Amniotic stem cell (primary cell): ENCODE measurements at places on chromosomes 5 and 9.

GRCh38 chr9:134853893-134854292 lies 26.7 kb upstream of the FCN2 start:
- no peak for DNase-seq

DNA sequence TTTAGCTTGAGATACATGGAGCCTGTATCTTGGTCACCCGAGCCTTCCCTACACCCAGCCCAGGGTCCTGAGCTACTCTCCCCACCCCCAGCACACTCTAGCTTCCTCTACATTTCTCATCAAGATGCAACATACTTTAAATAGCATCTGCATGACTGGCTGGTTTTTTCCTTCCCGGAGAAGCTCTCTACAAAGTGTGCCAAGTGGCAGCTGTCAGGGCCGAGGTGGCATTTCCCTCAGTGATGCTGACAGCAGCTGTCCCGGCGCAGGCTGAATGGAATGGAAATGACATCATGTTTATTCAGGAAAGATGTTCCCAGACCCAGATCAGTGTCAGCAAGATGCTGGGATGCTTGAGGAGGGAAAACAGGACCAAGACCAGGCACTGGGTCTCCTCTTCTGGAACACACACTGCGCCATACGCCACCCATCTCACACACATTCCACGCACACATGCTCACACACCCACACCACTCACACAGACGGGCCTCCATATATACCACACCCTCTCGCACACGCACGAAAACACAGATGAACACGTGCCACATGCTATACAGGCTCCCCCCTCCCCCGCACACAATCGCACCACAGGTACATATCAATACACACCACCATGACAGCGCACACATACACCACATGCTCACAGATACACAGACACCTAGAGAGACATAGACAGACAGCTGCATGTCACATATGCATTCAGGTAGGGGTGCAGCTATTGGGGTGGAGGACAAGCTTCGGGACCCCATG lies 67.8 kb downstream of the LHX2 start:
- no peak for DNase-seq

DNA sequence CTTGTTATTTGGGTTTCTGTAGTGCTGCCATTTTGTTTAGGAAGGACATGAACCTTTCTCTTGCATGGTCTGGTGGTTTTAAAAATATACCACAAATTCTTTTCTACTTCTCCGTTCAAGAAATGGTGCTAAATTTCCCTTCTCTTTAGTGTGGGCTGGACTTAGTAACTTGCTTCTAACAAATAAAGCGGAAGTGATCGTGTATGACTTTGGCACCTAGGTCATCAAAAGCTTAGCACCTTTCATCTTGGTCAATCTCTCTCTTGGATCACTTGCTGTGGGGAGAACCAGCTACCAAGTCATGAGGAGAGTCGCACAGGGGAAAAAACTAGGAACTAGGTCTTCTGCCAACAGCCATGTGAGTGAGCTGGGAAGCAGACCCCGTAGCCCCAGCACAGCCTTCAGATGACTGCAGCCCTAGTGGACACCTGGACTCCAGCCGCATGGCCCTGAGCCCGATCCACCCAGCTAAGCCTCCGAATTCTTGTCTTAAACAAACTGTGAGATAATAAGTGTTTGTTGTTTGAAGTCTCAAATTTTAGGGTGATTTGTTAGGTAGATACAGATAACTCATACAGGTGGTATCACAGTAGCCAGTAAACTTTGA lies 87.7 kb upstream of the CKMT2 start:
- no peak for DNase-seq

DNA sequence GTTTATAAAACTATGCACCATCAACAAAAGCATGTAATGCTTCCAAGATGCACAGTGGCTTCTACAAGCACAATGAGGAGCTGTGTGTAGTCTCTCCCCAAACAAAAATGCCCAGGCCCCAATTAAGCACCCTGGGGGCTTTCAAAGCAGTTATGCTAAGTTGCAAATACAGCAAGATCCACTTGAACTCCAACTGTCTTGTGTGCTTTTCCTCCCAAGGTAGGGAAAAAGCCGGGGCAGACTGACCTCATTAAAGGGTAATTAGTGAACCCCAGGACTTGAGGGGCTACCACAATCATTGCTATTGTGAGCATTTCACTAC lies 13.1 kb downstream of the ZNF608 start:
- DNase-seq = no peak

- no peak for DNase-seq
These were observed 43.4 kb downstream of the EPB41L4B start for GRCh38 chr9:109277451-109277850.

- DNase-seq = no peak
These were observed 15.2 kb downstream of the NFIL3 start for GRCh38 chr9:91408475-91408874.

GRCh38 chr9:137505421-137506140 lies 44.6 kb downstream of the PNPLA7 start:
- DNase-seq = no peak

DNA sequence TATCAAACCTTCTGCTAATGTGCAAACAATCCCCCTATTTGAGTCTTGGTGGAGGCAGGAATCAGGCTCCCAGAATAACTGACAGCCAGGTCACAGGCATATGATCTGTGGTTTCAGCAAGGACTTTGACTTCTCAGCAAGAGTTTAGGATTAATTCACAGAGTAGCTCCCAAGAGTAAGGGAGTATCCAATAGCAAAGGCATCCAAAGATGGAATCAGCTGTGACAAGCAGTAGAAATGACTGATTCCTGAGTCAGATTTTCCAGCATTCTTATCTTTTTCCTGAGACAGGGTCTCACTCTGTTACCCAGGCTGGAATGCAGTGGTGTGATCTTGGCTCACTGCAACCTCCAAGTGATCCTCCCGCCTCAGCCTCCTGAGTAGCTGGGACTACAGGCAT lies 108.3 kb downstream of the EPB41L4A start:
- DNase-seq = no peak
